Fibroblast of skin of right biceps (primary cell): ENCODE measurements at places on chromosomes 4 and X.
A peak's percentile ranks its signal among the peaks of the same experiment; 100 is the strongest.

DNA sequence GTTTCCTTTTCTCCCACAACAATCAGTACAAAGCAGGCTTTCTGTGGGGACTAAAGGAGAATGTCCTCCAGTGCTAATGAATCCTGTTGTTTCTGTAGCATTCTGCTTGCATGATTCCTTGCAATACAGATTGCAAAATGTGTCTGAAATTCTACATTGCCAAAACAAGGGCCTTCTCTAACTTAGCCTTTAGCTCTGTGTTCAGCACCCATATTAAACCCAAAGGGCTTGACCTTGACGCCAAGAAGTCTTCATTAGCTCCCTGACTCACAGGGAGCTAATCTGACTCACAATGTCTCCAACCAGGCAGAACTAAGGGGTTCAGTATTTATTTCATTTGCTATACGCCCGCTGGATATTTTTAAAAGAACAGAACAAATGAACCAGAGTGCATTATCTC is 241.4 kb upstream of the CLNK start:
- DNase-seq: peak; percentile 78

DNA sequence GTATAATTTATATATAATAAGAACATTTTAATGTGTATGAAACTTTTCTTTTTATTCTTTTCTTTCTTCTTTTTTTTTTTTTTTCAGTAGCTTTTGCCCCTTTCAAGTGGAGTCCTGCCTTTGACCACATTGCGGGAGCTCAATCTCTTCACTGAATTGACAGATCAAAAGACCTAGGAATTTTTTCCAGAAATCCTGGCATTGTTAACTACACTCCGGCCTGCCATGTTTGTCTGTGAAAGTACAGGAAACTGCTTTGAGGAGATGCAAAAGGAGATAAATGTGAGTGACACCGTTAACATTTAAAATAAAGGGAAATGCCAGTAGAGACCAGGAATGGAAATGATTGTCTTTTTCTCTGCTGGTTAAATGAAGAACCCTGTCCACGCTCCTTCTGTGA is 159.3 kb upstream of the VCX3A start:
- no peak for DNase-seq

GRCh38 chr4:137576446-137576845 is 44.2 kb upstream of the PCDH18 start:
- DNase-seq: peak; percentile 23

GRCh38 chrX:94871640-94872039 is 1197.6 kb downstream of the FAM133A start:
- no peak for DNase-seq

- DNase-seq: no peak
Measured at GRCh38 chrX:19563327-19563726, 48.0 kb upstream of the MAP3K15 start.

- DNase-seq: no peak
Measured at GRCh38 chrX:17355976-17356375, 19.0 kb upstream of the NHS start.

- no peak for DNase-seq
Measured at GRCh38 chr4:75101906-75102786, 169.2 kb downstream of the PARM1 start.

DNA sequence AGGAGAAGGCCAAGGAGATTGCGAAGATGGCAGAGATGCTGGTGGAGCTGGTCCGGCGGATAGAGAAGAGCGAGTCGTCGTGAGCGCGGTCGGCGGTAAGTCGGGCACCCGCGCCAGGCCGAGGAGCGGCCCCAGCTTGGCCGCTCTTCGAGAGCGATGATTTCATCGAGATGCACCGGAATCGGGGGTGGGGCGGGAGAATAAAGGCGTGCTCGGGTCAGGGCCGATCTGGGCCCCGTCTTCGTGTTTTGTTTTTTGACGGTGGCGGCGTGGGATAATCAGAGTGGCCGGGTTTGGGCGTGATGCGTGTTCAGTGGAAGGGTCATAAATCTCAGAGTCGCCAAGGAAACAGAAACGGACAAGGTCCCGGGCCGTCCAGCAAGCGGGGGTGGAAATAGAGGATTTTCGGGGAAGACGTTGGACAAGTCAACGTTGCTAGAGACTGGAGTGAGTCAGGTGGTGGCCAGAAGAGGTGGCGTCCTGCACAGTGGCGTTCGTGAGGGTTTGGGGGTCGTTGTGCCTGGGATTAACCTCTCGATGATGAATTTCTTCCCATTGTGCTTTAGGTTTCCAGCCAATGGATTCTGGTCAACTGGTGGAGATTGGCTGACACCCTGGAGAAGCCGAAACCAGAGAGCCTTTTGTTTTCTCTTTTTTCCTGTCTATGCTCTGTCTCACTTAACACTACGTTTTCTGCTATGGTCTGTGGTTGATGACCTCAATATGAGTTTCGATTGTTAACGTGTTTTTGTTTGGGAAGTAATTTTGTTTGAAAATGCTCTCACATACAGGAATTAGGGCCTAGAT is 882 bp downstream of the MRFAP1 start:
- peak; percentile 48 for DNase-seq

- DNase-seq: no peak
Measured at GRCh38 chr4:115883847-115884246, 770.4 kb upstream of the NDST4 start.

- DNase-seq: no peak
Measured at GRCh38 chr4:15694431-15694830, 8.4 kb upstream of the BST1 start.

DNA sequence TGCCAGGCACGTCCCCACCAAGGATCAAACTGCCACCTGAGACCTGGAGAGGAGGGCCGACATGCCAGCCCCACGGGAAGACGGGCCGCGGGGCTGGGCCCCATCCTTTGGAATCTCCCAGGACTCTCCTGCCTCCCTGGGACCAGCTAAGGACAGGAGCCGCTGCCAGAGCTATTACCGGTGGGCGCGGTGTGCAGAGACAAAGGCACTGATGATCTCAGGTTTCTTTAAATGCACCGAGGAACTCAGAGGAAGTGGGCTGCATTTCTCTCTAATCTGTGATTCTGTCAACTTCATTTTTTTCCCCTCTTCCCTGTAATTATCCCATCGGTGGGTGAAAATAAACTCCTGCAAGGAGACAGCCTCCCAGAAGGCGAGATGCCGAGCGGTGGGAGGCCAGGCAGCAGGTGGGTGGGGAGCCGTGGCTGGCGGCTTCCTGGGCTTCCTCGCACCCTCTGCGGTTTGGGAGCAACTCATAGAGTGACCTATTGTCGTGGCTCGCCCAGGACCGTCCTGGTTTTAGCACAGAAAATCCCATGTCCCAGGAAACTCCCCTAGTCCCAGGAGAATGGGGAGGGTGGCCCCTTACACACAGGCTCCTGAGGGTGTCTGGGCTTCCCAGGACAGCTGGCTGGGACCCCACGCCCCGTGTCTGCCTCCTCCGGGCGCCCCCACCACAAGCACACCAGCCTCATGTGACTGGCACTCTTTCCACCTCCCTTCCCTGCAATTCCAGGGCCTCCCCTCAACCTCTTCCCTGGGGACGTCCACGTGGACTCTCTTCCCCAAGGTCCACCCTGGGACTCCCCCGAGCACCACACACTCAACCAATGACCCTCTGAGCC is 62.3 kb upstream of the ADRA2C start:
- no peak for DNase-seq

- peak; percentile 65 for DNase-seq
Measured at GRCh38 chrX:40109288-40110008, 11.7 kb upstream of the BCOR start.

DNA sequence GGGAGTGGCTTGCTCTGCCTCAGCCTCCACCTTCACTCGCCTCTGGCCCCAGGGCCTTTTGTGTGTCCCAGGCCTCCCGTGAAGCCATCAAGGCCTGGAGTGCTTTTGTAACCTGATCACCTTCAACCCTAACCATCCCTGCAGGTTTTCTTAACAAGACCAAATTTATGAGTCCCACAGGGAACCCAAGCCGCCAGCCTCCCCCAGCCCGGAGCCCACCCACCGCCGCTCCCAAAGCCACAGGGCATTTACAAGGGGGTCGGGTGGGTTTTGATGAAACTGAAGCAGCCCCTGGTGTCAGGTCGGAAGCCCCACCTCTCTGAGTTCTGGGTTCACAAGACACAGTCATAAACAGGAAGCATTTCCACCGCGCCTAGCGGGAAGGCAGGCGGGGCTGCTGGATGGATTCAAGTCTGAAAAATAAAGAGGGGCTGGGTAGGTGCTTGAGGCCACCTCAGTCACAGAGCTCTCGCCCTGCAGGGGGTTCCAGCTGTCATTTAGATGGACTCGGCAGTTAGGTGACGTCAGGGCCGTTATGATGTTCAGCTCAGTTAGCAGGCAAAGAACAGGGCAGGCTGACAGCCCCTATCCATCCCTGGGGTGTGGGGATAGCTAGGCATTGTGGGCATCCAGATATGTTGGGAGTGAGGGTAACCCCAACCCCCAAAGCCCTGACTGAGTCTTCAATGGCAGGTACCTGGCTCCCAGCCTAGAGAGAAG is 128.5 kb downstream of the BCOR start:
- DNase-seq: no peak

- peak; percentile 22 for DNase-seq
Measured at GRCh38 chr4:66558651-66559050, 888.4 kb upstream of the EPHA5 start.

DNA sequence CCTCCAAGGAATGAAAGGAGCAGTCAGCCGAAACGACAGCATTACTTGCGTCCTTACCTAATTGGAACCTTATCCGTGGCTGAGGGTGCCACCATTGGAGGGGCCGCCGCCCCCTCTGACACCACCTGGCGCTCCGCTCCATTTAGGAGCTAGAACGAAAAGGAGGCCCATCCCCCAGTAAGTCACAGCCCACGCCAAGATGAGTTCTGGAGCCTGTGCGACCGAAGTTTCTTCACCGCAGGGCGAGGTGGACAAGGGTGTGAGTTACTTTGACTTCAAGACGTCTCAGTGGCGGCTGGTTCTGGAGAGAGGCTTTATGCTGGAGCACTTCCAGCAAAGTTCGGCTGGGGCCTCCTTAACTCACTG is 729 bp upstream of the IRF2 start:
- DNase-seq: peak; percentile 38

DNA sequence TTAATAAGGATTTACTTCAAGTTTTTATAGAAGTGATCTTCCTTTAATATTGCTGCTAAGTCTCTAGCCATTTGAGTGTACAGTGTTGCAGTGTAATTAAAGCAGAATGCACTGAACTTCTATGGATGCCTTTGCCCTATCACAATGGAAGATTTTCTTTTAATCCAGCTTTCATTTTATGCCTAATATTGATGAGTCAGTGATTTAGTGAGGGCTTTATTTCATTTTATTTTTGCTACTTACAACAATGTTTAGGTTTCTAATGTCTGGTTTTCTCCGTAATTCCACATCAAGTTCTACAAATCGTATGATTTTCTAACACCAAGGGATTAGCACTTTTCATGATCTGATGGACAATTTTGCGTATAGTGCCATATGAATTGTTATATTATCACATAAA is 504.1 kb downstream of the PCDH11X start:
- no peak for DNase-seq

DNA sequence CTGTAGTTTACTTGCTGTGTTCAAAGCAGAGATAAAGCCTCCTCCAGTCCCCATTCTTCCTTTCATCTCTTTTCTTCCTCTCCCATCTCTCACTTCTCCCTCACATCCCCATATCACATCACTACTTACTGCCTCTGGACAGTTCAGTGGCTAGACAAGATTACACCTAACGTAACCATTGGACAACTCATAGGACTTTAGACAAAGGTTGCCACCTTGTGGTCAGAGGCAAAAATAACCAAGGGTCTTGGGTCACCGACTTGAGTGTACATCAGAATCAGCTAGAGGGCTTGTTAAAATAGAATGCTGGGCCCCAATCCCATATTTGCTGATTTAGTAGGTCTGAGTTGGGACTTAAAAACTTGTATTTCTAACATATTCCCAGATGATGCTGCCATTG is 109.3 kb upstream of the DGKK start:
- DNase-seq: peak; percentile 37

DNA sequence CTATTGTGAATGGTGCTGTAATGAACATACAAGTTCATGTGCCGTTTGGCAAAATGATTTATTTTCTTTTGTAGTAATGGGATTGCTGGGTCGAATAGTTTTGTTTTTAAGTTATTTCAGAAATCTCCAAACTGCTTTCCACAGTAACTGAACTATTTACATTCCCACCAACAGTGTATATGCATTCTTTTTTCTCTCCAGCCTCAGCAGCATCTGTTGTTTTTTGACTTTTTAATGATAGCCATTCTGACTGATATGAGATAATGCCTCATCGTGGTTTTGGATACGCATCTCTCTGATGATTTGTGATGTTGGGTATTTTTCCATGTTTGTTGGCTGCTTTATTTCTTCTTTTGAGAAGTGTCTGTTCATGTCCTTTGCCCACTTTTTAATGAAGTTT is 246.3 kb upstream of the ADGRL3 start:
- peak; percentile 12 for DNase-seq

DNA sequence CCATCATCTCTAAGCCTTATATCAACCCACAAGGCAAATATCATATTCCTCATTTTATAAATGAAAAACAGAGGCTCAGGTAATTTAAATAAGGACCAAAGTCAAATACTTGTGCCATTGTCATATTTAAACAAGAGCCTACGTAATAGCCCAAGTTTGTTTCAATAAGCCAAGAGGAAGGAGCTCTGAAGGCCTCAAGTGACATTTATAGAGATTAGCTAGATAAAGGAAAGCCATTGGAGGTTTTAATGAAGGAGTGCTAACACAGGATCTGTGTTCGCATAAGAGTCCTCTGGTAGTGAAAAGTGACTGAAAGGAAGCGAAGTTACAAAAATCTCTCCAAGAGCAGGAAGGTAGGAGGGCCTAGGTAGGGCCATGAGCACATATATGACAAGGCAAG is 384.9 kb upstream of the NOCT start:
- DNase-seq: no peak

GRCh38 chrX:77060572-77060971 is 386.6 kb upstream of the FGF16 start:
- no peak for DNase-seq

DNA sequence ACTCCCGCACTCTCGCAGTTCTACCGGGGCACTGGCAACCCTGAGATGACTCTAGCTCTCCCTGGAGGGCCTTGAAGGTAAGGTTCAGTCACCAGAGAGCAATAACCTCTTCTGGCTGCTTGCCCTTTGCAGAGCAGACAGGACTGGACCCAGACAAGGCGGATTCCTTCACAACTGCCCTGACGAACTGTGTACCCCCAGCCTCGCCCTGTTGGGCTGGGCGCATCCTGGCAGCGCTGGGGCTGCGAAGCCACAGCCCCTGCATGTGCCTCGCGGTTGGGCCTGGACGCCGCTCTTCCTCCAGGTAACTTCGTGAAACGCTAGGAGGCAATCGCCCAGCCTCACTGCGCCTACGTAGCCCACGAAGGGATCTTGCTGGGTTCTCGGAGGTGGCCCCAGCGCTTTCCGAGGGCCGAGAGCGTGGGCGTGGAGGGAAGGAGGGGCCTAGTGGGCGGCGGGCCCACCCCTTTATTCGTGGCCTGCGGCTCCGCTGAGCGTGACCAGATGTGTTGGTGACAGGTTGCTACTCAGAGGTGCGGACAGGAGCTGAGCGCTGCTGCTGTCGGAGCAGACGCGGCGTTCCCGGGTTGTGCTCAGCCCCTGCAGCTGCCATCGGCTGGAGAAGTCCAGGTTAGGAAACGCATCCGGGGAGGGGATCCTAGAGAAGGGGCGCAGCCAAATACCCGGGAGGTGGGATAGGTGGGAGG is 1.9 kb upstream of the MAMLD1 start:
- peak; percentile 49 for DNase-seq

- DNase-seq: no peak
Measured at GRCh38 chrX:16659321-16659720, 9.4 kb downstream of the S100G start.
